Hair follicle dermal papilla cell (primary cell): ENCODE measurements at places on chromosomes 4 and X. TPM values are rescaled to one million over a fixed set of nuclear protein-coding genes. Genes with fewer than 3 reads are reported as not detected.

GCNA gene
- 1.7 and 2.4 TPM in 2 replicates for total RNA-seq

ASB9 gene
- total RNA-seq, result 3.0 and 3.2 TPM in 2 replicates

GABRQ gene
- total RNA-seq, result 0.16 and 0.24 TPM in 2 replicates

DKK2 gene
- total RNA-seq, result 29.7 and 31.1 TPM in 2 replicates

SYAP1 gene
- total RNA-seq, result 32.5 and 36.3 TPM in 2 replicates

FGF5 gene
- 19.2 and 24.8 TPM in 2 replicates for total RNA-seq

UGT2B17 gene
- total RNA-seq, result not detected in 2 replicates

FGB gene
- total RNA-seq, result not detected in 2 replicates

MTMR1 gene
- 24.7 and 26.0 TPM in 2 replicates for total RNA-seq

CABS1 gene
- total RNA-seq, result not detected in 2 replicates
